Stimulated activated CD4-positive, alpha-beta T cell treated with anti-CD3 and anti-CD28 coated beads, Interleukin-2, amount 100 ng/mL, for 24 hours (primary cell): ENCODE measurements at places on chromosomes 3 and 15.

DNA sequence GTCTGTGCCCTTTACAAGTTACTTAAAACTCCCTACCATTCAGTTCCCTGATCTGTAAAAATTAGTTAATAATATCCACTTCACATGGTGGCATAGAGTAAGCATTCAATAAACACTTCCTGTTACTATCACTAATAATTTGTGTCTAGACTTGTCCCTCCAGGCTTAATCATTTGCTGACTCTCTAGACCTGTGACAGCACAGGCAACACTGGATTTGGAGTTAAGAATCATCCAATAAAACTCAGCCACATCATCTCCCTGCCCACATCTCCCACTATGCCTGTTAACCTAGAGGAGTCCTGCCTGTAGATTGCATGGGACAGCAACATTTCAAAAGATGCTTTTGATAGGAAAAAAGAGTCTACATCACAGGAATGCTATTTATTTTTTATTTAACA lies 564.6 kb downstream of the MFSD1 start:
- no peak for DNase-seq

DNA sequence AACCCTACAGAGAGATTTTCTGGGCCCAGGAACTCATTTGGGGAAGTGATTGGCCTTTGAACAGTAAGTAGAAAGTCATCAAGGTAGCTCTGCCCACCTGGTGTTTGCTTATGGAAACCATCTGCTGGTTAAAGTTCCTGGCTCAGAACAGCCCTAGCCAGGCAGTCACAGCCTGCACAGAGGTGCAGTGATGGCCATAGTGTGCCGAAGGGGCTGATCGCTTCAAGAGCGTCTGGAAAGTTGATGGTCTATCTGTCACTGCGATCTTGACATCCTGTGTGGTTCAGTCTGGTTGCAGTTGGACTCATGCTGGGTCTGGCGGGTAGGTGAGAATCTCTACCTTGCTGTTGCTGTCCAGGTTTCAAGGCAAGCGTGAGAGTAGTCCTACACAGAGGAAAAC lies 151.6 kb downstream of the SLCO3A1 start:
- no peak for DNase-seq

DNA sequence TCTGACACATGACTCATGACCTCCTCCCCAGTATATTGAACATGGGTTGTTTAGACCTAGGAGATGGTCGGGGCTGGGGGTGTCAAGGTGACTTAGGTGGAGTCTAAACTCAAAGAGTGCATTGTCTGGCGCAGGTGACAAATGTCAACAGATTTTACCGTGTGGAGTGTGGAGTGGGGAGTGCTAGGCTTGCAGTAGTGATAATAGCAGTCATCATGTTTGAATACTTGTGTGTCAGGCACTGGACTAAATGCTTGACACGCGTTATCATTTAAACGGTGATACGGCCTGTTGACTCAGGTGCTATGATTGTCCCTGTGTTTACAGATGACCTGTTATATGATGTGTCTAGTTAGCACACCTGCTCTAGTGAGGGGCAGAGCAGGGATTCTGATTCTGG lies 30.8 kb downstream of the MUC20 start:
- DNase-seq: no peak

DNA sequence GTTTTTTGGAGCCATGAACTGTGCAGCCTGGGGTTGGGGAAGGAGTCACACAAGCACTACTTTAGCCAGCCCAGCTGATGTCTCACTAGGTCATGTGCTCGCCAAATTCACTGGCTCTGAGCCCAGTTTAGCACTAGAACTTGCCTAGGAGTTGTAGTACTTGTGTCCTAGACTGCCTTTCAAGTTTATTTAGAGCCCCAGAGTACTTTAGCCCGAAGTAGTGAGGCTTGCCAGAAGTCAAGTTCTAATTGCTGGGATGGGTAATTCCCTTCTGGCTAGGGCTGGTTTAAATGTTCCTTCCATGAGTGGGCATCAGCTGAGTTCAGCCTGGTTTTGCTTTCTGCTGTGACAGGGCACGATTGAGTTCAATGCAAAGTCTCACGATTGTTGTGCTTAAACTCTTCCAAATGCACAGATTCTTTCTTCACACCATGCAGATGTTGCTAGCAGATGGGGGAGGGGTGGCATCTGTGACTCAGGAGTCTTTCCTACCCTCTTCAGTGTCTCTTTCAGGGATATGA lies 228.2 kb upstream of the ZPLD1 start:
- DNase-seq: no peak

GRCh38 chr15:85762039-85762755 lies 32.5 kb downstream of the KLHL25 start:
- no peak for DNase-seq

DNA sequence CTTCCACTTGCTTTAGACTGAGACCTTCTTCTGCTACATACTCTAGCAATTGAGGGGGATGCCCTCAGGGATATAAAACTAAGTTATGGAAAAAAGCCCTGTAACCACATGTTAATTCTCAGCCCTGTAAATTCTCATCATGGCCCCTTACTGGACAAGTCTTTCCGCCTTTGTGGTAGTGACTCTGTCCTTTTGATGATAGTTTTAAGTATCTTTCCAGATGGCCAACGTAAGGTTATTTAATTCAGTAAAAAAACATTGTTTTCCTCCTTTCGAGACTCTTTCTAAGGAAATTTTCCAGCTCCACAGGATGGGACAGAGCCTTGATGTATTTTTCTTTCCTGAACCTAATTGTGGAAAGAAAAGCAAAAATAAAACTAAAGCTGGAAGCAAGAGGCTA lies 25.3 kb upstream of the TM4SF4 start:
- no peak for DNase-seq

- DNase-seq: no peak
Measured at GRCh38 chr3:185837414-185837813, 12.6 kb upstream of the IGF2BP2 start.

DNA sequence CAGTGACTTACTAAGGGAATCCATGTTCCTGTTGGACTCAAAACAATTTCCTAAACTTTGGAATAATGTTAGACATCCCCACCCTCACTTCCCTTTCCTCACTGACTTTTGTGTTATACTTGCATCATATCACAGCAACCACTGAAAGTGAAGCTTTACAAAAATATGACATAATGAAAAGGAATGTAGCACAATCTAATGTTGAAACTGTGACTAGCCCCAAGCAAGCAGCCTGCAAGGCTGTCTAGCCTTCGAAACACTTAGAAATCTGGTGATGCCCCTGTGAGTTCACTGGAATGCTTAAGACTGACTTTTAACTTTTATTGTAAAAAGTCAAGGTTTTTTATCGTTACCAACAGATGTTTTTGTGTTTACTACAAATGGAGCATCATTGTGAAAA lies 203.7 kb upstream of the ZNF385D start:
- no peak for DNase-seq

DNA sequence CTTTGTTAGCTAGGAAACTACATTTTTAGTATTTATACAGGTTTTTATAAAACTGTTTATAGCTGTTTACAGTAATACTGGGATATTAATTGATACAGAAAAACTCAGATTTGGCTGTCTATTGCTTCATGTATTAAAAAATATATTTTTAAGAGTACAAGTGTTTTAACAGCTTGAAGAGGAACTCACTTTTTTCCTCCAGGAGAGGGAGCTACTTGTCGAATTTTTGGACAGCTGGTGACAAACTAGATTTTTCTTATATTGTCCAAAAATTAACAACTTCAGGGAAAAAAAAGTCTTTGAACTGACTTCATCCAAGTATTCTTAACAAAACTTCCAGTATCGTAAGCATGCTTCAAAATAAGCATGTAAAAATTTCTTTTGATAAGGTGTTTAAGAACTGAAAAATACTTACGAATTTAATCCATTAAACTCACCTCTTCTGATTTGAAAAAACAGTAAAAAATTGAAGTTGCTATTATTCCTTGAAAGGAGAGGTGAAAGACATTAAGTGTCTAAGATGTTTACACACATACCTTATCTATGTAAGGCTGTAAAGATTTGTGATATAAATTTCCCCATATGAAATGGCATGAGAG lies 4.0 kb downstream of the DIPK2A start:
- no peak for DNase-seq

- DNase-seq: no peak
Measured at GRCh38 chr3:98662699-98663098, 69.3 kb upstream of the CPOX start.

DNA sequence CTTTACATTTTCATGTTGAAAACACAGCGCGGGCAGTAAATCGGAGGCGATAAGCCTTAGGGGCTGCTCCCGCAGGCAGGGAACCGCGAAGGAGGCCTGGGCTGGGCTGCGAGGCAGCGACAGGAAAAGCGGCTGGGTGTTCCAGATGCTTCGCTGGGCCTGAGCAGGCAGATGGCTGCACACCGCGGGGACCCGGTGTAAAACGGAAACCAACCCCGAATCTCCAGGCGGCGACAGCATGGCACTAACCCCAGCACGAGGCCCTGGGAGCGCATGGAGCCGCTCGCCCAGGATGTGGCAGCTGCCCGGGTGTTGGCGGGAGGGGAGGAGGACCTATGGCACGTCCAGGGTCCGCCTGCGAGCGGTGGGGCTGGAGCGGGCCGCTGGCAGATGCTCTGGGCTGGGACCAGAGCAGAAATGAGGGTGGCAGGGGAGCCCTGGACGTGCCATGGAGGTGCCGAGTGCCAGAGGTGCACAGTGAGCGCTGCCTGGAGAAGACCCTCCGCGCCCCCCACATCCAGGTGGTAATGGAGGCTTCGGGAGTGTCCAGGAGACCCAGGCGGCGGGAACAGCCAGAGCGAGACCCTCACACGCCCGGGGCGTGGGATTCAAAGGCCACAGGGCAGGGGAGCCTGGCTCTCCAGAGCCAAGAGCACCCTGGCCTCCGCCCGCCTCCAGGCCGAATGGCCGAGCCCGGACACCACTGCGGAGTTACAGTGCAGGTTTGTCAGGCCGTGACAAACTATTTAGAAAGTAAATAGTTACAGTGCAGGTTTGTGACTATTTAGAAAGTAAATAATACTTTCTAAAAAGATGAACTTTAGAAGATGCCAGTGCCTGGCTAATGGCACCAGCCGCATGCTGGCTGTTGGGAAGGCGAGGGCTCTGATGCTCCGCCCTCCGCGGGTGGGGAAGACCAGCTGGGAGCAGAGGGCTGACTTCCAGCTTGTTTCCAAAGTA lies 293.6 kb downstream of the OCA2 start:
- no peak for DNase-seq

DNA sequence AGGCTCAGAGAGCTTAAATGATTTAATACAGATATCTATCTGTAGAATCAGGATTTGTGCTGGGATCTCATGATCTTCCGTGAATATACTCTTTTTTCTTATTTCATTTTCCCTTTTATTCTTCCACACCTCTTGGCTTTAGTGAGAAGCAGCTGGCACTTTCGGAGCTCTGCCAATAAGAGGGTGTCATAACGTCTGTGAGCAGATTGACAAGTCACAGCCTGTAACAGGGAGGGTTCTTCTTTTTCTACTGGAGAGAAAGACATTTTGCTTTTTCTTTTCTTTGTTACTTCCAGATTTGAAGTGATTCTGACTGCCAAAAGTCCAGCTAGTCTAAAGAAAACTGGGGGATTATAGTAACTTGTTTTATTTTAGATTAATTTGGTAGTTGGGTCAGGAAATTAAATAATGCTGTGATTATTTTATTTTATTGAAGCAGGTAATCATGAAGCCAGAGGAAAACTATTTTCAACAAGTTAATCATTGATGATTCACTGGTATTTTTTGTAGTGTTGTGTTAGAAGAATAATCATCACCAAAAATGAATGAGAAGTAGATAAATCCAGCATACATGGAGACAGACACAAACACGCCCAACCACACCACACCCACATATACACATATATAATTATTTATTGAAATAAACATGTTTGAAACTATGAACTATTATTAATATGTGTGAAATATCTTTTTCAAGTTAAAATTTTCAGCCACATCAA lies 69.8 kb downstream of the TNFAIP8L3 start:
- DNase-seq: no peak

GRCh38 chr3:146050691-146051090 lies 110.3 kb downstream of the PLOD2 start:
- DNase-seq: no peak

- no peak for DNase-seq
Measured at GRCh38 chr15:30978328-30978727, 13.1 kb downstream of the MTMR10 start.

DNA sequence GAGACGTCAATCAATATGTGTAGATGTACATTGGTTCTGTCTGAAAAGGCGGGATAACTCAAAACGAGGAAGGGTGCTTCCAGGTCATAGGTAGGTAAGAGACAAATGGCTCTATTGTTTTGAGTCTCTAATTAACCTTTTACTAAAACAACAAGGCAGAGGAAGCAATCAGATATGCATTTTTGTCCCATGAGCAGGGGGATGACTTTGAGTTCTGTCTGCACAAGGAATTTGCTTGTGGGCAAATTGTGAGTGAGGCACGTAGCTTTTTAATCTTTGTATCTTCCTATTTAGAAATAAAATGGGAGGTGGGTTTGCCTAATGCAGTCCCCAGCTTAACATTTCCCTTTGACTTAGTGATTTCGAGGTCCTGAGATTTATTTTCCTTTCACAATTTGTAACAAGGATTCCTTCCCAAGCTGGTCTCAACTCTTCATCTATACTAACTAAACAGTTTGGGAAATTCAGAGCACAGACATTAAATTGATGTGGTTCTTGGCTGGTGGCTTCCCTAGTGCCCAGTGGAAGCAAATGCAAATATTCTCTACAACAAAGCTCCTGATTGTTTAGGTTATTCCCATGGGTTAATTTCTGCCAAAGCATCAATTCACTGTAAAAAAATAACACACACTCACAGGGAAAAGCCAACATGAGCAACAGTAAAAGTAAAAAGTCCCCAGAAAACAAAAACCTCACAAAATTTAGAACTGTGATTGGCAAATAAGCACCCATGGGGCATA lies 738.8 kb upstream of the SGO1 start:
- no peak for DNase-seq

- DNase-seq: no peak
Measured at GRCh38 chr3:102018551-102018950, 169.2 kb downstream of the NFKBIZ start.

- no peak for DNase-seq
Measured at GRCh38 chr3:136152176-136152843, 43.8 kb downstream of the MSL2 start.

- no peak for DNase-seq
Measured at GRCh38 chr3:31232055-31233025, 300.4 kb upstream of the STT3B start.

DNA sequence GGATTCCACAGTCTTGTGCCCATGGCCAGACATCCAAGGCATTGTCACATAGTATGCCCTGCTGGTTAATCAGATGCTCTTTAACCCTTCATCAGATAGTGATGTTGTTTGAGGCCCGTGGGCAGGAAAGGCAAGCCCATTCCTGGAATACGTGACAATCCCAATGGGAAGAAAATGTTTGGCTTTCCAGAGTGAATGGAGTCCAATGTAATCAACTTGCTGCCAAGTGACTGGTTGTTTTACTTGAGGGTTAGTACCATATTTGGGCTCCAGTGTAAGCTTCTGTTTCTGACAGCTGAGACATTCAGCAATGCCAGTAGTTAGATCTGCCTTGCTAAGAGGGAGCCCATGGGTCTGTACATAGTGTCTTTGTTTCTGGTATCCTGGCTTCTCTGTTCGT lies 31.3 kb downstream of the RPL39L start:
- DNase-seq: no peak

- DNase-seq: no peak
Measured at GRCh38 chr3:16419640-16420241, 93.8 kb downstream of the RFTN1 start.
